DND-41 (cell line): ENCODE measurements at places on chromosomes 5 and 9.

GRCh38 chr5:140245341-140245740 is 57.6 kb downstream of the PFDN1 start:
- no peak for DNase-seq

- DNase-seq: no peak
Measured at GRCh38 chr5:88685591-88686541, 197.1 kb downstream of the MEF2C start.

DNA sequence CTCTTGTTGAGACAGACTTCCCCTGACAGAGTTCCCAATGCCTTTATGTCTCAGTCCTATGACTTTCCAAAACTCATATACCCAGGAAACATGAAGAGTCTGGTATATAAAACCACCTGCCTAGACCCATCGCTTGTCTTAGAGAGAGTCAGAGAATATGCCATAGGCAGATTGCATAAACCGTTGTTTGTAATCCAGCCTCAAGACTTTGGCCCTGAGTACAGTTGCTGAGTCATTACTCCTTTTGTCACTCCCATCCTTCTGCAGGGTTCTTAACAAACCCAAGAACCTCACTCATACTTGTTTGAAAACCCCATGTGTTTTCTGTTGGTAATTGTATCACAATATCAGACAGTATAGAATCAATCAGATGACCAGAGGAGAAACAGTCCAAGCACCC is 616.3 kb downstream of the SLCO4C1 start:
- no peak for DNase-seq

GRCh38 chr9:1210954-1211353 is 160.8 kb downstream of the DMRT2 start:
- no peak for DNase-seq

- no peak for DNase-seq
Measured at GRCh38 chr9:130426883-130427282, 17.9 kb upstream of the ASS1 start.

GRCh38 chr5:5158472-5158895 is 18.4 kb downstream of the ADAMTS16 start:
- DNase-seq: no peak

- DNase-seq: no peak
Measured at GRCh38 chr9:106632621-106633020, 230.3 kb upstream of the ZNF462 start.
